ENCODE measurements at places on chromosomes 12 and 14. TPM values are rescaled to one million over a fixed set of nuclear protein-coding genes. Genes with fewer than 3 reads are reported as not detected.

DNA sequence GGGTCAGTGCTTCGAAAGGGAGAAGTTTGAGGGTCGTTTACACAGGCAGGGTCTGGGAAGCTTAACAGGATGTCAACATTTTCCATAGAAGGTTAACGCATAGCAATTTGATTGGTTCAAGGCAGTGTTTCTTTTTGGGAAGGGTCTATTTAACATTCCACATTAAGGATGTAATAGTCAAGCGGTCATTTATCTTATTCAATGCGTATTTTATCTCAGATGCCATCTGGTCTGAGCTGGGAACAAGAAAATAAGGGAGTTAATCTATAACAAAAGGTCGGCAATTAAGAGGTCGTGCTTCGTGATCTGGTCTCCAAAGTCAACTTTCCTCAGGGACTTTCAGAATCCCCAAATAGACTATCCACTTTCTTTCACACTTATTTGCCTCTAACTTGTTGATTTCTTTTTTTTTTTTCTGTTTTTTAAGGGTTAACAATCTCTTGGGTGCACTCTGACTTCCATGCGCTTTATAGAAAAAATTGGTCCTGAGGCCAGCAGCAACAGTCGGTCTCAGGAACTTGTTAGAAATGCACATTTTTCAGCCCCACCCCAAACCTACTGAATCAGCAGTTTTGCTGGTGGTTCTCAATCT is 550 bp upstream of the RESF1 start:
- DNase-seq: no peak

- DNase-seq: no peak
Measured at GRCh38 chr12:9880532-9881078, 684 bp upstream of the KLRF2 start.

- DNase-seq: no peak
Measured at GRCh38 chr12:92771001-92771400, 68.2 kb downstream of the PLEKHG7 start.

GRCh38 chr14:100156776-100157175 is 2.7 kb downstream of the DEGS2 start:
- DNase-seq: no peak

DNA sequence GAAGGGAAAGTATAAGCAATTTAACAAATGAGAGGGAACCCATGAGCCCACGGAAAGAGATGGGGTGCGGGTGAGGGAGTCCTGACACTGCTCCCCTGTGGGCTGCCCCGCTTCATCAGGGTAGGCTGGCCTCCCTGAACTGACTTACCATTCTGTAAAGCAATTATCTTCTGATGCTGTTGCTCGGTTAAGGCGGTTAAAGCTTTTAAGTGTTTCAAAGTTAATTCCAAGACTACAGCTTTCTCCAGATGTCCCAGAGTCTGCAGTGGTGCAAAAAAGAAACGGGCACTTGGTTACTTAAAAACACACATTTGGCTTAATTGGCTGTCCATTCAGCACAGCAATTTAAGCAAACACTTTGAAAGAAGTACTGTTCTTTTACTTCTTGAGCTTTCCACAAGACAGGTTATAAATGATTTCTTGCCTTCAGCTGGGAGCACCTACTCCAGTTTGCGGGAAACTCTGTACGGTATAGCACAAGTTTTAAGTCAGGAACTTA is 1.3 kb downstream of the BHLHE41 start:
- no peak for DNase-seq

- DNase-seq: no peak
Measured at GRCh38 chr14:20334017-20334416, 938 bp upstream of the CCNB1IP1 start.

GRCh38 chr12:101968770-101969169 is 91.4 kb downstream of the DRAM1 start:
- DNase-seq: no peak

The IFI27 gene
- 183 TPM for total RNA-seq

DNA sequence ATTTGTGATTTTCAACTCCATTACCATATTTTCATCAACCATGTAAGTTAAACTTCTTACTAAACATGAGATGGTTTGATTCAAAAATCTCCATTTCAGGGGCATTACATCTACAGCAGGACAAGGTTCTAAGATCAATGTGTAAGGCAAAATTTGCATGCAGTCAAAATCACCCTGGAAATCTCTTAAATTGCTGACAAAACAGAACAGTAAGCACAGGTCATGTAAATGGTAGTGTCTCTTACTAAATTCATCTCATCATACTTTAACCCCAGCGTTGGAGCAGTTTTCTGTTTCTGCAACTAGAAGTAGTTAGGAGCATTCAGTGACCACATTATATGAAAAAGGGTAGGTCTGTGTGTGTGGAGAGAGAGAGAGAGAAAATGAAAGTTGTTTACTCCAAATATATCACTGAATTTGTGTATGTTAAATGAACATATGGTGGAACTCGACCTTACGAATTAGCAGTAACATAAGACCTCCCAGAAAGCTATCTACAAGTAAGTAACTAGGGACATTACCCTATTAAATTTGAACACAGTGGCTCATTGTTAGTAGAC is 227.5 kb downstream of the SSPN start:
- DNase-seq: no peak

The CD69 gene
- 7.8 TPM for total RNA-seq

GRCh38 chr12:39581592-39581991 is 38.0 kb downstream of the ABCD2 start:
- DNase-seq: no peak

- no peak for DNase-seq
Measured at GRCh38 chr14:80310938-80311750, 99.8 kb upstream of the DIO2 start.

The SLC41A2 gene
- total RNA-seq: 22.1 TPM

DNA sequence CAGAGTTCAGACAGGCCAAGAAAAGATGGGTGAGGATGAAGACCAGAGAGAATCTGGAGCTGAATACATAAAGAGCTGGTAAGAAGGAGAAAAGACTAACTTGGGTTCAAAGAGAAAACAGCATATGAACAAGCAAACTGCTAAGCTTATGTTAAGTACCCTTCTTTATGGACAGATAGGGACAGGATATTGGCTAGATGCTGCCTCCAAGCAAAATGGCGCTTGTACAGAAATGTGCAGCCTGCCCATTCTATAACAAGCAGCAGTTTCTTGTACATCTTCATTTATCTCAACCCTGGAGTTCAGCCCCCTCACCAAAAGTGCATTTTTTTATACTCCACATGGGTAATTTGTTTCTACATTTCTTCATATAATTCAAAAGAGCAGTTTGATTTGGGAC is 184.5 kb downstream of the RMST start:
- no peak for DNase-seq

DNA sequence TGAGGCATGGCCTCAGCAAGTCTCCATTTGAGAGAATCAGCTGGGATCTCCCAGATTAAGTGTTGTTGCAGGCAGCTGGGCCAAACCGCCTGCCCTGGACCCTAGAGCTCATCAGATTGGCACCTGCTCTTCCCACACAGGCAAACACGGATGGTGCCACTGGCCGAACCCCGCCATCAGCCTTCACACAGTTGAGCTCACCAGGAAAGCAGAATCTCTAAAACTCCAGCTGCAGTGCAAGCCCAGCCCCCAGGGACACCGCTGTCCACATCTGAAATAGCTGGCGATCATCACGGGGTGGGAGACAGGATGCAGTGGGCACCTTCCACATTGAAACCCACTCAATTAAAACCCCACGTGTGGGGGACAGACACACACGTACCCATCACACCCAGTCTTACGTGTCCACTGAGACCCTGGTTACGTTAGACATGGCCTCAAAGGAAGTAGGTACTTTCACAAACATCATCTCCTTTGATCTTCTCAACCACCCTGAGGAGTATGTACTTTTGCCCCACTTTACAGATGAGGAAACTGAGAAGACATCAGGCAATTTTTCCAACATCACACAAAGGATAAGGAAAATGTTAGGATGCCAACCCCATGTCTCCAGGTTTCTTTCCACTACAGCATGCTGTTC is 88.8 kb downstream of the SINHCAF start:
- DNase-seq: no peak

DNA sequence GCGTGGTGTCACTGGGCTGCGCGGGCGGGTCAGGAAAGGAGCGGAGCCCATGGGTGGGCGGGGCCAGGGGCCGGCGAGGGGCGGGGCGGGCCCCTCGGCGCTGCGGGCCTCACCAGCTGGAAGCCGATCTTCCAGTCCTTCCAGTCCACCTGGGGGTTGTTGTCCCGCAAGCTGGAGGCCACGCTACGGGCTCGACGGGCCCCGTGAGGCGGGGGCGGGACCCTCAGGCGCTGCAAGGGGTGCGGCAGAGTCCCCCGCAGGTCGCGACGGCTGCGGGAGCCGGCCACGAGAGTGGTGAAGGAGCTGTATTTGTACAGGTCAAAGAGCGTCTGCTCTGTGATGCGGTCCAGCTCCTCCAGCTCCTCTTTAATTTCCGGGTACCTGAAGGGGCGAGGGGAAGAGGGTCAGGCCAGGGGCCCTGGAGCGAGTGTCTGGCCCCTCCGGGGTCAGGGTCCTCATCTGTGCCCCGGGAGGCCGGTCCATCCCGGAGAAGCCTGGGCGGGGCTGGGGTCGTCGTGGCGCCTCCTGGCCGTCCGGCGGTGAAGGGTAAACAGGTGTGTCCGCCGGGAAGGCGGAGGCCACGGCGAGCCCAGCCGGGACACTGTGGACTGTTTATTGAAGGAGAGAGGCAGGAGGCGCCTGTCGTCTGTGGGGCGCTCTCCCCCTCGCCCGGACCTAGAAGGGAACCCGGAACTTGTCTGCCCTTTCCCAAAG is 11.9 kb downstream of the SCNN1A start:
- peak; percentile 91 for DNase-seq

Data from sigmoid colon (tissue), 7 donors.